HEK293T (cell line): ENCODE measurements at places on chromosomes 5 and 9.

- DNase-seq = no peak
These were observed 19.8 kb downstream of the LECT2 start for GRCh38 chr5:135934939-135935338.

DNA sequence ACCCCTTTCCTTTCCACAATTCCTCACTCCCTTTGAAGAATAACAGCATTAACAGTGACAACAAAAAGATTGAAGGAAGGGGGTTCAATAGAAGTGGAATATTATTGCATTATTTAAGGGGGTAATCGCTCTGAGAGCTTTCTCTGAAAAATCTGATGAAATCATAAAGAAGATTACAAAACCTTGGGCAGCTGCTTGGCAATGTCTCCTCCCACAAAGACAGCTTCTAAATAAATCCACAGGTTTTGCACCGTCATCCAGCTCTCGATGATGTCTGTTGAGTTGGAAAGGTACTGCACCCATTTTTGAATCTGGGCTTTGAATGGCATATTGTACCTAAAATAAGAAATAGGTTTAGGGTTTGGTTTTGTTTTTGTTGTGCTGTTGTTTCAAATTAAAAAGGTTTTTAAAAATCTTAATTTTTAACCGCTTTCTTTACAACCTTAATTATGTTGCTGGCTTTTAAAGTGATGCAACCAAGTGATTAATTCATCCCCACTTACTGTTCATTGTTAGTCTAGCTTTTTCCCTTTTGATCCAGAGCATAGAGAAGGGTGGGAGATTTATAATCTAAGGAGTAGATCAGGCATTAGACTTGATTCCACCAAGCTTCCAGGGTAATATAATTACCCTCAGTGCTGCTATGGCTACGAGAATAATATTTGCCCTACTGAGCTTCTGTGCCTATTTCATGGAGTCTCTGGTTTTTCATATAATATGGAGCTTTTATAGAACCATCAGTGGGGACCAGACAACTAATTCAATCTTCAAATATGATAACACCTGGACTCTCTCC is 85.0 kb downstream of the DNAH5 start:
- DNase-seq = no peak

- no peak for DNase-seq
These were observed 38.5 kb upstream of the AKNA start for GRCh38 chr9:114426046-114426948.

DNA sequence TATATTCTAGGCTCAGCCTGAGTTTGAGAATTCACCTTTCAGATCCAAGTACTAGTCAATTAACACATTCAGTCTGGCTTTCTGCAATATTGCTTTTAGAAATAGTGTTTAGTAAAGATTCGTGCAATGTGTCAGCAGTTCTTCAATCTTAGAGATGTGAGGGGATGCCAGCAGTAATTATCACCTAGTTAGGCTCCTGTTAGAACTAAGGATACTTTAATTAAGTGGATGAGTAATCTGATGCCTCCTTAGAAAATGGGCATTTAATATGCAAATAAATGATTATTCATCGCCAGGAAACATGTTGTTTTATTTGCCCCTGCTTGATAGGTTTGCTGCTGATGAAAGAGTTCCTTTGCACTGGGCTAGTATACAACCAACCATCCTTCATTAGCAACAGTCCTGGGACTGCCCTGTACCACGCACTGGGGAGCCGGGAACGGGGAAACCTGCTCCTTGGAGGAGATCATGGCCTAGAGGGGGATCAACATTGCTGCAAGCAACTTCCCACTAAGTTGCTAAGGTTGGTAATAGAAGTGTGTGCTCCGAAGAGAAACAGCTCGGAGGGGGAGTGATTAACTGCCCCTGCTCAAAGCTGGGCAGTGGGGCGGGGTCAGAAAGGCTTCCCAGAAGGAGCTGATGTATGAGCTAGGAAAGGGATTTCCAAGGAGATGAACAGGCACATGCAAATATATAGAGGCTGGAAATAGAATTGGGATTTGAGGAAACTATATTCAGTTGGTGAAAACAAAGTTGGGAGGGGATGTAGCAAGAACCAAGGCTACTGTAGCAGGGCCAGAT is 231.8 kb downstream of the DRD1 start:
- no peak for DNase-seq

DNA sequence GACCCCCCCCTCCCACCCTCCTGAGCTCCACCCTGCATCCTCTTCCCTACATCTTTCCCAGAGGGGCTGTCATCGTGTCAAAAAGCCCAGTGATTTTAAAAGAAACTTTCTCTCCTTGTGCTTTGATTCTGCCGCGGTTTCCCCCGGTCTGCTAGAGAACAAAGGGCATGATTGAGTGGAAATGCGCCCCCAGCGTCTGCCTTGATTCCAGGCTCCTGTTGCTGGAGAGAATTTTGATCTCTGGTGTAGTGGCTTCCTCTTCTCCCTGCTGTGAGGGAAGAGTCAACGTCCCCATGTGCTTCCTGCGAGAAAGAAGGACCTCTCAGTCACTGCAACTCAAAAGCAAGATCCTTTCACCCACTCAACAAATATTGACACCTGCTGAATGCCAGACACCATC is 61.9 kb upstream of the RAPGEF1 start:
- DNase-seq = no peak

DNA sequence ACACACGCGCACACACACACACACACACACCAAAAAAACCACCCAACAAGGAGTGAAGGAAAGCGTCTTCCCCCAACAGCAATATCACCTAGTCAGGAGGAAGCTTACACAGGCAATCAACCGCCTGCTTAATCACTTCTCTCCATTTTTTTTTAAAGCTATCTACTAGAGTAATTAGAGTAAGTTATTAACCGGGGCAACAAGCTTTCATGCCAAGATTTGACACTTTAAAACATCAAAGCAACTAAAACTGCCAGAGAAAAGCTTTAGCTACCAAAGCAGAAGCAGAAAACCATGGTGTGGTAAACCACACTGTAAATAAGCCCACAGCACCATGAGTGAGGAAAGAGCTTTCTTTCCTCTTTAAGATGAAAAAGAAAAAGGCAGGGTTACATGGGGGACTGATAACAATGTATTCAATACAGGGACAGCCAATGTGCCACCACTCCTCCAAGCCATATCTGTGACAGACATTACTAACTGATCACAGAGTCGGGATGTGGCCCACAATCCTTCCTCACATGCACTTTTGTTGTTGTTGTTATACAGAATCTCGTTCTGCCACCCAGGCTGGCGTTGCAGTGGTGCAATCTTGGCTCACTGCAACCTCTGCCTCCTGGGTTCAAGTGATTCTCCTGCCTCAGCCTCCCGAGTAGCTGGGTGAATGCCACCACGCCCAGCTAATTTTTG is 282.1 kb downstream of the CRB2 start:
- no peak for DNase-seq
